ENCODE measurements at places on chromosomes 3 and 15.
A peak's percentile ranks its signal among the peaks of the same experiment; 100 is the strongest.

DNA sequence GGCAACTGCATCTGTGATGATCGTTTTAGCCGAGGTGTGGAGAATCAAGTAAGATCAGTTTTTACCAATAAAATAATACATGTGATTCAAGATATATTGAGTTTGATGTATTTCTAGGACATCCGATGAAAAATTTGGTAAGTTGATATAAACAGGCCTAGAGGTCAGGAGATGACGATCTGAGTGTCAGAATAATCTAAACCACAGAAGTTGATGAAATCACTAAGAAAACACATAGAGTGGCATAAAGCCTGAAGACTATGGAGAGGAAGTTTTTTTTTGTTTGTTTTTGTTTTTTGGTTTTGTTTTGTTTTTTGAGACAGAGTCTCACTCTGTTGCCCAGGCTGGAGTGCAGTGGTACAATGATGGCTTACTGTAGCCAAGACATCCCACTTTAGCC is 235.3 kb downstream of the RBMS3 start:
- no peak for DNase-seq

DNA sequence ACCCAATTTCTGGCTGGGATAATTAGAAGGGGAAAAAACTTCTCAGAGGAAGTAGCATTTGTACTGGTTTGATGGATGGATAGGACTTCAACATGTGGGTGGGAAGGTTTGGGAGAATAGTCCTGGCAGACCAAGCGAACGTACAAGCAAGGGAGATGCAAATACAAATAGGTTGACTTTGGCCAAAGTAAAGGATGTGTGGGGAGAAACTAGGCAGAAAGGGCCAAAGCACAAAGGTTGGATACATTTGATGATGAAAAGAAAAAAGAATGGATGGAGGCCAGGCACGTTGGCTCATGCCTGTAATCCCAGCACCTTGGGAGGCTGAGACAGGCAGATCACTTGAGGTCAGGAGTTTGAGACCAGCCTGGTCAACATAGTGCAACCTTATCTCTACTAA is 63.4 kb downstream of the ERC2 start:
- no peak for DNase-seq

GRCh38 chr3:4894891-4895530 is 84.2 kb upstream of the BHLHE40 start:
- no peak for DNase-seq

DNA sequence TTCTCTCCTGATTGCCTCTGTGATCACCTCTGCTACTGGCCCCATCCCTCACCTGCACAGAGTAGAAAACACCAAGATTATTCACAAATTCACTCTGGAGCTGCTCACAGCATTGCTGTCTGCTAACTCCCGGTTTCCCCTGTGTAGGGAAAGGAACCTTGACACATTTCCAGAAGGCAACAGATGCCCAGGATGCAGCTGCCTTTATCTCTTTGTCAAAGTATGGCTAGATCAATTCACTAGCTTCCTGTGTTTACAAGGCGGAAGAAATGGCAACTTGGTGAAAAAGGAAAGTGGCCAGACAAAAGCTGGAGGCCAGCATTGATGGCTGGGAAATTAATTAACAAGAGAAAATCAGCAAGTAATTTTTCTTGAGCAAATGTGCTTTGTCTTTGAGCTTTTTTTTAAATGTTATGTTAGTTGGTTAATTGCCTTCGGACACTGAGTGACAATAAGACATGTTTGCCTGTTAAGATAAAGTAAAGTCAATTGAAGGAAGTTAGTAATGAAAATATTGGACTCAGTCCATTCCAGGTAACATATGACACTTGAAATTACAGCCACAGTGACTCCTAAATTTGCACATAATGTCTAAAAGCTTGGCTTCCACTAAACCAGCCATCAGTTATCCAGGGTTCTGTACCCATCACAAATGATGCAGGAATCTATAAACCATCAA is 394.6 kb upstream of the IL12A start:
- no peak for DNase-seq

DNA sequence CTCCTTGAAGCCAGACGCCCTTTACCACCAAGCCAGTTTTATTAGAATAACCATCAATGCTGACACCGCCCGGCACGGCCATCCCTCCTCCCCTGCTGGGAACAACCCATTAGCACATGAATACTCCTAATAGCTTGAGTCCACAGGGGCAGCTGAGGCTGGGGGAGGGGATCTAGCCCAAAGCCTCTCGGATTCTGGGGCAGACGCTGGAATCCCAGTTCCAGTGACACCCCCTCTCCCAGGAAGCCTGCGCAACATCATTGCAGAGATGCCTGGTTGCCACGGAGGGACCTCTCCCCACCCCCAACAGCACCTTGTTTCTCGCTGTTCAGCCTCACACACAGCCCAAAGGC is 1.2 kb upstream of the LINGO1 start:
- DNase-seq = no peak

DNA sequence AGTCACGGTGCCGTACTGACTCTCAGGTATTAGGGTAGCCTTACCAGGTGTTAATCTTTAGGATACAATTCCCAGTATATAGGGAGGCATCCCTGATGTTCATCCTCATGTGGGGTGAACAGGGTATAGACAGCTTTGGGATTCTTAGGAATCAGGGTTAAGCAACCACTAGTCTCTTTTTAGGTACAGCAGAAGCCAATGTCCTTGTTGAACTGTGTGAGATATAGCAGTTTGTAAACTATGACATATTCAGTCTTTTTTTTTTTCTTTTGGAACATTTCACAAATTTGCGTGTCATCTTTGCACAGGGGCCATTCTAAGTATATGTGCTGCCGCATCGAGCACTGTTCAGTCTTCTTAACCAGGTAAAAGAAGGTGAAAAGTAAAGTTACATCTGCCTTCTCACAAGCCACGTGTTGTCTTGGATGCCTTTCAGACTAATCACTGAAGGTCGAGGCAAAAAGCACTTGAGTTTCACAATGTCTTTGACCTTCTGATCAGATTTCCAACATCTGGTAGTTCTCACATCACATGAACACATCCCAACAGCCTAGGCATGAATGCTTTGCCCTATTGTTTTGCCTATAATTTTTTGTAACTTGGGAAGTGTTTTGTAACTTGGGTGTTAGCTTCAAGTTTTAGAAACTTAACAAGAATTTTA is 17.2 kb downstream of the TSEN2 start:
- DNase-seq = no peak

DNA sequence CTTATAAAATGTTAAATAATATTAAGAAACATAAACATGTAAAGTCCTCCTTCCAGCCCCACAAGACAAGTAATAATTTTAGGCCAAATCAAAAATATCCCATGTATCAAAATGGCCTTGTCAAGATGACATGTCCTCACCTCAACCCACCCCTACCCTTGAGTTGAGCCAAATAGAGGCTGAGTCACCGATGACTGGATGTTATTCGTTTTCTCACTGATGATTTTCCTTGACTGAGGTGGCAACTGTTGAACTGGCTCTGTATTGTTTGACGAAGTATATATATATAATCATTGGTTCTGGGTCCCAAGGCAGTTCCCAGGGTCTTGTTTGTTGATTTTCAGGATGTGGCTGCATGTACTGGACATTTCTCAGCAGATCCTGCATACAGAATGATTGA is 75.3 kb downstream of the TMEM108 start:
- no peak for DNase-seq

DNA sequence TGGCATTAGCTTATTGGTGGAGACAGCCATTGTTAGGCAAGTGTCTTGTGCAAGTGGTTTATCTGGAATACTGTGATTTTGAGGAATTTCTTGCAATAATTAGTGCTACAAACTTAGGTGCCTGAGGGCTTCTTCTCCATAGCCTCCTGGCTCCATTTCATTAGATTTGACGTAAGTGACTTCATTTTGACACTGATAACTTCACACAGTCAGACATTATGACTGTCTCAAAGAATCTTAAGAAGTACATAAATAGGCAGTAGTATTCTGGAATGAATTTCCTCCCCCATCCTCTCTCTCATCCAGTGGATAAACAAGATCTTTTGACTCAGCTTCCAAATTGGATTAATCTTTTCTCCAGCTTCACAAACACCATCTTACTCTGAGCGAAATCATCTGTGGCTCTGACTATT is 19.0 kb downstream of the ARL14 start:
- DNase-seq = no peak

- no peak for DNase-seq
Observed at GRCh38 chr15:63996794-63997357, 49.4 kb downstream of the DAPK2 start.

- no peak for DNase-seq
Observed at GRCh38 chr15:77430213-77430612, 9.5 kb downstream of the HMG20A start.

- no peak for DNase-seq
Observed at GRCh38 chr15:96403932-96404331, 73.4 kb downstream of the NR2F2 start.

GRCh38 chr15:31175484-31175883 is 74.0 kb upstream of the TRPM1 start:
- no peak for DNase-seq

GRCh38 chr3:182605882-182606611 is 187.3 kb upstream of the ATP11B start:
- no peak for DNase-seq

- no peak for DNase-seq
Observed at GRCh38 chr3:71652781-71653413, 69.4 kb upstream of the FOXP1 start.

DNA sequence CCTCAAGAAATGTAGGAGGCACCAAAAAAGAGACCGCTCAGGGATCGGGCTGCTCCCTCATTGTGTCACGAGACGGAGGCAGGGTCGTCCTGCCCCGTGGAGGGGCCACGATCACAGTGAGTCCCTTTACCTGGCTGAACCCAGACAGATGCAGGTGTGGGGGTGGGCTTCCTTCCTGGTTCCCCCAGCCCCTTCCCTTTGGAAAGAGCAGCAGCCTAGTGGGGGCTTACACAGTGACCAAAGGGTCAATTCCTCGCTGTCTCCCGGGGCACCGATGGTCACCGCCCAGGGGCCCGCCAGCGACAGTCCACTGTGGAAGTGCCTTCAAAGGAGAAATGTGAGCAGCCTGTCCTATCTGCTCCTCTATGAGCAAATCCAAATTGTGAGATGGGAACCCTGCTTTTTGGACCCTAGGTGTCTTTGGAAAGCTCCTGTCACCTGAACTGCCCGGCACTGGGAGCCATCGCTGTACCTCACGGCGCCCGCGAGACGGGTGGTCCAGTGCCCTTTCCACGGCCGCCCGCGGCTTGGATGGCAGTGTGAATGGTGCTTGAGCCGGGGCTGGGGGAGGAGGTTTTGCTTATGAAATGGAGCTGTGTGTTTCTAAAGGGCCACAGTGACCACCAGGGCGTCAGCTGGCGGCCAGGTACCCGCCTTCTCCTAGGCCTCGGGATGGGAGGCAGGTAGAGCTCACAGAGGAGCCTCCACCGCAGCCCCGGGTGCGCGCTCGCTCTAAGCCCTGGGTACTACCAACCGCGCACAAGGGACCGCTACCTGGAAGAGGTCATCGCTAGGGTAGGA is 155.7 kb downstream of the KLF13 start:
- no peak for DNase-seq

GRCh38 chr3:130779031-130779430 is 32.4 kb upstream of the PIK3R4 start:
- no peak for DNase-seq

DNA sequence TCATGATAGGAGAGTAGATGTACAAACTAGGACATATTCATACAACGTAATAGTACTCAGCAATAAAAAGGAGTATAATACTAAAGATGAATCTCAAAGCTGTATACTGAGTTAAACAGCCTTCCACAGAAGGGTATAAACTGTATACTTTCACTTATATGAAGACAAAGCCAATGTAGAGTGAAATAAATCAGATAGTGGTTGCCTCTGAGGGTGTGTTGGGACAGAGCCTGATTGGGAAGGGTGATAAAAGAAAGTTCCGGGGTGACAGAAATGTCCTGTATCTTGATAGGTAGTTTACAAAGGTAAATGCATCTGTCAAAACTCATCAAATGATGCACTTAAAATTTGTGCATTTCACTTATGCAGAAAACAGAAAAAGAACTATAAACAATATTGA is 122.5 kb downstream of the ADAM10 start:
- no peak for DNase-seq

DNA sequence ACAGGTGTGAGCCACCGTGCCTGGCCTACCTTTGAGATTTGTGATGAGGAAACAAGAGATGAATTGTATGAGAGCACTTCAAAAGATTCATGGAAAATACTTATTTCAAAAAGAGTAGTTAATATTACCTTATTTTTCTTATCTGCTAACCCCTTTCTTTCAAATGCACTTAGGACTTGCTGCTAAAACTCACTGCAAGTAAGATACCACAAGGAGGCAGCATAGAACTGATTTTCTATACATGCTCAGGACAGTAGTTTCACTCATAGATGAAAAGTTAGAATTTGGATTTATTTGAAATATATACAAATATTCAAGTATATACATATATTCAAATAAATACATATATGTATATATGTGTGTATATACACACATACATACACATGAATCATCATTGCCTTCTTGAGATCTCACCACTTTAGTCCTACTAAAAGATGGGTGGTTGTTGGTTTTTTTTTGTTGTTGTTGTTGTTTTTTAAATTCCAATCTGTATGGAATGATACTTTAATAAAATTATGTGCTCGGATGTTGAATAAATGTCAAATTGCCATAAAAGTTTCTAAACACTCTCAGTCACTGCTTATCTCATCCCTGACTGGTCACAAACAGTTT is 2.4 kb downstream of the CCNDBP1 start:
- DNase-seq = no peak

GRCh38 chr3:58355179-58355578 is 22.5 kb downstream of the PXK start:
- no peak for DNase-seq

DNA sequence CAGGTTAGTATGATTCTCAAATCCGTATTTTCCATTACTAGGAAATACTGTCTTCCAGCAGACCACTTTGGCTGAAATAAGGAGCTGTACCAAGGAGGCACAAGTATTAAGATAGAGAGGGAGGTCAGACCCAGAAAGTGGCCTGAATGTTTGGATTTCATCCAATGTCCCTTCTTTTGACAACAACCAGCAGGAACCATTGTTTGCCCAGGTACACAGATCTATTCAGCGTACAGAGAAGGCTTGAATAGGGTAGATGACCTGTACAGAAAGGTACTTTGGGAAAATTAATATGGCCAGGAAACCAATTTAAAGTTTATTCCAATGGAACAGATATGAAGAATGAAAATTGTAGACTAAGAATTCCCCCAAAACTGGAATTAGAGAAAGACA is 12.6 kb downstream of the MTHFS start:
- DNase-seq = no peak

- no peak for DNase-seq
Observed at GRCh38 chr3:36730966-36731365, 33.4 kb downstream of the DCLK3 start.

GRCh38 chr3:42556089-42556632 is 25.6 kb downstream of the SEC22C start:
- DNase-seq = peak; percentile 46

GRCh38 chr3:171038342-171038741 is 11.8 kb upstream of the SLC2A2 start:
- no peak for DNase-seq

DNA sequence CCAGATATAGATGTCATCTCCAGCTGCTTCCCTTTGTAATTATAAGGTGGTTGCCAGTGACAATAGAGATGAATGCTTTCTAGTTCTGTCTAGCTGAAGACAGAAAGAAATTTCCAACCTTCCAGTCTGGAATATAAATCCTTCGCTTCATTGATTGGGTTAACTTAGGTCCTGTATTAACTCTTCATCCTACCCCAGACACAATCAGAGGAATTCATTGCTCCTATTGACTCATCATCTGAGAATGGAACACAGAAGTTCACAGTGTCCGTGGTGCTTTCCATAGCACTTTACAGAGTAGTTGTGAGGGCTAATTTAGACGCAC is 241.4 kb downstream of the NFKBIZ start:
- no peak for DNase-seq

Data from effector memory CD4-positive, alpha-beta T cell (primary cell).